ENCODE measurements at places on chromosomes 5 and 9. TPM values are rescaled to one million over a fixed set of nuclear protein-coding genes. Genes with fewer than 3 reads are reported as not detected.

Gene OMD
- total RNA-seq, result 4.2 TPM

- DNase-seq, result no peak
Observed at GRCh38 chr5:28512648-28513047, 1474.3 kb upstream of the CDH9 start.

Gene PTBP3
- 13.7 TPM for total RNA-seq

Gene SLC25A25
- total RNA-seq, result 5.0 TPM

Gene FAM193B
- total RNA-seq, result 23.2 TPM

Gene LIX1
- total RNA-seq, result not detected

Gene CD274
- total RNA-seq, result 9.0 TPM

DNA sequence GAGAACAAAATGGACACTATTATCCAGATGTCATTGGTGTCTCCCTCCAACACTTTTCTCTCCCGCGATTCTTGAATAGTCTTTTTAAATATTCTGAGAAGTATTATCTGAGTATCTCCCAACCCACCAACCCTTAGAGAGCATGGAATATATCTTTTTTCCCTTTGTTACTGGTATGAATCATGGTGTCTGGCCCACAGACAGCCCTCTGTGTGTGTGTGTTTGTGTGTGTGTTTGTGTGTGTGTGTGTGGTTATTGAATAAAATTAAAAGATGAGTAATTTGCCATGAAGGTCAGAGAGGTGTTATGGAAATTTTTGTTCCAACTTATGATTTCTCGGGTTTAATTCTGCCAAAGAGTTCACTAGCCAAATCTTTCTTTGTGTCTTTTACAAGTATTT lies 47.7 kb downstream of the CAMK4 start:
- no peak for DNase-seq

- DNase-seq, result no peak
Observed at GRCh38 chr5:20044460-20044859, 56.5 kb upstream of the CDH18 start.

- DNase-seq, result no peak
Observed at GRCh38 chr5:6837095-6837494, 123.9 kb downstream of the TENT4A start.

Gene ADGRD2
- total RNA-seq, result not detected

Gene OLFM1
- 11.9 TPM for total RNA-seq

Gene ADRA1B
- total RNA-seq, result 1.5 TPM

GRCh38 chr5:180470966-180471582 lies 23.1 kb upstream of the CNOT6 start:
- peak; percentile 64 for DNase-seq

DNA sequence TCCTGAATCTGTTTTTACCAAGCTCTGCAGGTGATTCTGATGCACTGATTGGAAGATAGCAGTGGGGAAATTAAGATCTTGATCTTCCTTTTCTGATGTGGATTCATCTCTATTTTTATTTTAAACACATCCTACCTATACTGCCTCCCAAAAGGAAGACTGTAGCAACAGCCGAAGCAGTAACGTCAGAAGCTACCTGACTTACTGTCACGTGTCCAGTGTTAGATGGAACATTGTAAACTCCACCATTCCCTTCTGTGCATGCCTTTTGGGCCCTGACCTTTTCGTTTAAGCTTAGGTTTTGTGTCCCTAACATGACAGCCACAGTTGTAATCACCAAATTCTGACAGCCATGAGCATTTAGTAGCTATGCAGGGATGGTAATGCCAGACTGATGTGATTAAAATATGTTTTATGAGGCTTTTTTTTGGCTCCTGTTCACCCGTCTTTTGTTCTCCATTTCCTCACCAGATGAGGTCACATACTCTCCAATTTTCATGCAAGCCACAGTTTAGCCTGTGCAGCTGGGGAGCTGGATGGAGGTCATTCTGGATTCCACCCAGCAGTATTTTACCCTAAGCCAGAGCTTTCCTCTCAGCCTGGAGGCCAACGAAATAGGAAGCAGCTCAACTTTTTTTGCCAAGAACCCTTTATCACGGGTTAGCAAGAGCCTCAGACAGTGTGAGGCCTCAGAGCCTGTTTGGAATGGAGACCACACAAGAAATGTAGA lies 15.6 kb upstream of the FOXD1 start:
- peak; percentile 34 for DNase-seq

GRCh38 chr5:93352186-93352585 lies 228.8 kb downstream of the NR2F1-AS1 start:
- DNase-seq, result no peak

- no peak for DNase-seq
Observed at GRCh38 chr9:125911861-125912644, 164.9 kb downstream of the PBX3 start.

GRCh38 chr5:68316469-68316868 lies 100.9 kb downstream of the PIK3R1 start:
- no peak for DNase-seq

DNA sequence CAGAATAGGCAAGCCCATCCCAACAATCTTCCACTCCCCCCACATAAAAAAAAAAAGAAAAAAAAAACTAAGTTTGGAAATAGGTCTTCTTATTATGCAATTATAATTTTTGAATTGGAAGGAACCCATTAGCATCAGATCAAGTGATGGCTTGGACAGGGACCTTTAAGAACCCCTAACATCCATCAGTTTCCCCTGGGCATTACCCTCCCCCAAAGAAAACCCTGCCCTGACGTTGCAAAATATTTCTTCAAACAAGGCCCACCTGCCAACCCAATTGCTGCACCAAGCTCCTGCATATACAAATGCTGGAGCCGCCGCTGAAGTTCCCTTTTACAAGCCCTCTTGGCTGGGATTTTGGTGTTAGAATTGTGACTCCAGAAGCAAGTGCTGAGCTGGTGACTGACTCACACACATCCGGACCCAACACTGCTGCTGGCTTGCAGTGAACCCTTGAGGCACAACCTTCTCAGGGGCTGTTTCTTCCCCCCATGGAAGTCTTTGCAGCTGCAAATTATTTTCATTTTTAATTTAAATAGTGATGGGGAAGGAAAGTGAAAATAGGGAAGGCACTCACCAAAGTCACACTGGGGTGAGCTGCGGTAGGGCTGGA lies 56.1 kb upstream of the AFAP1L1 start:
- peak; percentile 70 for DNase-seq

GRCh38 chr9:136326061-136326760 lies 1.1 kb upstream of the GPSM1 start:
- DNase-seq, result no peak

DNA sequence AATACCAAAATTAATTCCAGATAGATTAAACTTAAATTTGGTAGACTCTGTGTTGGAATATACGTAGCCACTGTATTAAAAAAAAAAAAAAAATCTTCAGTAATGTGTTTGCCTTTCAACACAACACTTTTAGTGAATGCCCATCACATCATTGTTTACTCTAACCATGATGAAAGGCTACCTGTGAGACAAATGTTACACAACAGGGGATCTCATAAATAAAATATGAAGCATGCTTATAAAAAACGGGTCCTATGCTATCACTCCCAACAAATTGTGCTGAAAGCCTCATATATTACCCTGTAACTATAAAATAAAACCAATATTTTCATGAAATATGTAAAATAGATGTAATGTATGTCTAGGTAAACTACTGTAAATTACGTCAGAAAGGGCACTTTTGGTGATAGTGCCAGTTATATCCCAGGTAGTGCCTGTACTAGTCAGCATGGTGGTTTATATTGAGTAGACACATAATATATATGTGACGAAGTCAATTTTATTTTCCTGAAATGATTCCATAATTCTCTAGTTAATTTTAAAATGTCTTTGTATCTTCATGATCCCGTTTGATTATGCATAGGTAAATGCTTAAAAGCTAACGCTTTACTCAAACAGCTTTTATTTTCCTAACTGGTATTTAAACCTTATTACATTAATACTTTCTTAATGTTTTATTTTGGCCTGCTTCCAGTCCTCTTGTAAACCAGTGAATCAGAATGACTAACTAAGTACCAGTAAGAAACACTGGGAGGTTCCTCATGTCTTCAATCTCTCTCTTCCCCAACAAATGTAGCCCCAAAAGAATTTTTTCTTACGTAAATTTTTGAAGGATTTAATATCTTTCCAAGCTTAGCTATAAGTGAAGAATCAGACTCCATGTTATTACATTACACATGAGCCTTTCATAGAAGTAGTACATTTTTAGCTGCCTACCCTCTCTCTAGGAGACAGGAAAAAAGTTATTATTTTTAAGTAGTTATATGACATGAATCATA lies 420.3 kb downstream of the GABRG2 start:
- no peak for DNase-seq

- DNase-seq, result no peak
Observed at GRCh38 chr9:38675211-38675610, 44.7 kb downstream of the FAM240B start.

GRCh38 chr9:130053504-130054324 lies at the start of gene GPR107:
Gene GPR107, plus strand, starts transcription at chr9:130053906. Its CDS starts 27 bp downstream, at chr9:130053933.
- peak; percentile 89 for DNase-seq

GRCh38 chr5:100832252-100833230 lies 70.5 kb downstream of the ST8SIA4 start:
- no peak for DNase-seq

DNA sequence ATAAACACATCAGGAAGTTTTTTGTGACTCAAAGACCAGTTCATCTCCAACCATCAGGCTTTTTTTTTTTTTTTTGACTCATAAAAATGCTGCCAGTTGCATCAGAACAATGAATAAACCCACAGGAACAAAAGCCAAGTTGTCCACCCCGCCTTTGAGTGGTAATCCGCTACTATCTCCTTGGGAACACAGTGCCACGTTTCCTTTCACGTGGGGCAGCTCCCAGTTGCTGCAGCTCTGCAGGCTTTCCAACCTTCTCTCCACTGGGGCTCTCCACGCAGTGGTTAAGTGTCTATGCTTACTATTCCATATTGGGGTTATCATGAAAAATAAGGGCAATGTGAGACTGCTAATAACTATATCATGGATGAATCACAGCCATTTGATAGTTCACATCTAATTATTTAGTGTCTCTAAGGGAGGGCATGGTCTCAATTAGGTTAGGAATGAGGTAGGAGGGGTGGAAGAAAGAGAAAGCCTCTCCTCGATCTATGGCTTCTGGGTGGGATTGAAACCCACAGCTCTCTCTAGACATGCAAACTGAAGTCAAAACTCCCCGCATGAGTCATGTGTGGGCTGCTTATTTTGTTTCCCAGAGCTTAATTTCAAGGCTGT lies 55.8 kb upstream of the ACTBL2 start:
- DNase-seq, result no peak

GRCh38 chr5:91367908-91368648 lies 15.0 kb downstream of the ARRDC3 start:
- DNase-seq, result no peak

Gene PCDHGB2
- total RNA-seq, result 9.2 TPM

All from Right ventricle myocardium superior (tissue), 1 donor.